HT-29 (cell line): ENCODE measurements at places on chromosomes 13 and 19. TPM values are rescaled to one million over a fixed set of nuclear protein-coding genes. Genes with fewer than 3 reads are reported as not detected.

The CEACAM3 gene
- not detected in 2 replicates for total RNA-seq

The NFKBIB gene
- total RNA-seq = 101 and 106 TPM in 2 replicates

The PEAK3 gene
- total RNA-seq = not detected in 2 replicates

The GPR12 gene
- total RNA-seq = not detected in 2 replicates

The CGB3 gene
- not detected in 2 replicates for total RNA-seq

The NEK3 gene
- total RNA-seq = 12.1 and 16.9 TPM in 2 replicates

The PLK5 gene
- not detected in 2 replicates for total RNA-seq

The VSTM1 gene
- not detected in 2 replicates for total RNA-seq

The COL4A1 gene
- 0.10 and 0.29 TPM in 2 replicates for total RNA-seq

The CAMSAP3 gene
- total RNA-seq = 29.8 and 37.0 TPM in 2 replicates

The GRIN2D gene
- total RNA-seq = 10.7 and 12.6 TPM in 2 replicates

The GRK1 gene
- 0.13 TPM in 1 of 2 replicates, not detected in the other for total RNA-seq

The CNFN gene
- 4.3 and 6.6 TPM in 2 replicates for total RNA-seq

The ZNF772 gene
- total RNA-seq = 0.28 and 0.31 TPM in 2 replicates

The MISP3 gene
- total RNA-seq = 0.37 and 0.74 TPM in 2 replicates

The CEACAM7 gene
- total RNA-seq = 0.92 TPM in 1 of 2 replicates, not detected in the other

The FFAR3 gene
- total RNA-seq = not detected in 2 replicates

The C19orf81 gene
- not detected in 2 replicates for total RNA-seq

The PCDH17 gene
- total RNA-seq = not detected in 2 replicates

The LCP1 gene
- total RNA-seq = not detected in 2 replicates

The UCHL3 gene
- total RNA-seq = 54.7 and 59.0 TPM in 2 replicates

The MYPOP gene
- 8.5 and 10.2 TPM in 2 replicates for total RNA-seq

The F2RL3 gene
- not detected in 2 replicates for total RNA-seq

The TMEM238 gene
- total RNA-seq = 87.8 and 92.7 TPM in 2 replicates

The ZNF724 gene
- 0.10 and 0.70 TPM in 2 replicates for total RNA-seq

The SUPT5H gene
- total RNA-seq = 128 and 151 TPM in 2 replicates

The C13orf46 gene
- 0.38 and 0.60 TPM in 2 replicates for total RNA-seq

The RXFP2 gene
- total RNA-seq = not detected in 2 replicates

The KIR2DL3 gene
- not detected in 2 replicates for total RNA-seq

The SLC17A7 gene
- 0.13 and 0.18 TPM in 2 replicates for total RNA-seq

The FAM83E gene
- 15.9 and 18.5 TPM in 2 replicates for total RNA-seq

The TEX101 gene
- not detected in 2 replicates for total RNA-seq

The TEAD2 gene
- total RNA-seq = 27.2 and 28.6 TPM in 2 replicates

The KLK12 gene
- 7.3 and 9.1 TPM in 2 replicates for total RNA-seq

The ATP4B gene
- total RNA-seq = not detected in 2 replicates

The SCEL gene
- 2.1 and 3.9 TPM in 2 replicates for total RNA-seq

The PSG6 gene
- total RNA-seq = not detected in 2 replicates

The ZFP30 gene
- total RNA-seq = not detected in 2 replicates

The ZFP82 gene
- not detected in 2 replicates for total RNA-seq

The CGB2 gene
- total RNA-seq = not detected in 2 replicates

The PSG4 gene
- not detected in 2 replicates for total RNA-seq

The LILRB2 gene
- total RNA-seq = not detected in 2 replicates

The STARD13 gene
- total RNA-seq = 1.1 and 2.3 TPM in 2 replicates

The MICOS13 gene
- 222 and 223 TPM in 2 replicates for total RNA-seq

The OSCAR gene
- total RNA-seq = 0.05 TPM in 1 of 2 replicates, not detected in the other

The NCR1 gene
- total RNA-seq = not detected in 2 replicates

The FXYD1 gene
- total RNA-seq = not detected in 2 replicates

The CYP4F22 gene
- not detected in 2 replicates for total RNA-seq

The BCL3 gene
- 39.1 and 50.6 TPM in 2 replicates for total RNA-seq

The COL4A2 gene
- total RNA-seq = 38.4 and 44.2 TPM in 2 replicates

The FAM187B gene
- total RNA-seq = not detected in 2 replicates

The ZNF836 gene
- 0.10 and 1.6 TPM in 2 replicates for total RNA-seq

The TEX26 gene
- not detected in 2 replicates for total RNA-seq

The CD22 gene
- total RNA-seq = 0.28 TPM in 1 of 2 replicates, not detected in the other

The ZNF426 gene
- total RNA-seq = 1.4 and 2.3 TPM in 2 replicates

The ZNF491 gene
- not detected in 2 replicates for total RNA-seq

The KPTN gene
- 26.2 and 30.1 TPM in 2 replicates for total RNA-seq
